ENCODE measurements at places on chromosomes 1 and 21.

- no peak for DNase-seq
Observed at GRCh38 chr1:145729196-145729595, 9.9 kb downstream of the CD160 start.

DNA sequence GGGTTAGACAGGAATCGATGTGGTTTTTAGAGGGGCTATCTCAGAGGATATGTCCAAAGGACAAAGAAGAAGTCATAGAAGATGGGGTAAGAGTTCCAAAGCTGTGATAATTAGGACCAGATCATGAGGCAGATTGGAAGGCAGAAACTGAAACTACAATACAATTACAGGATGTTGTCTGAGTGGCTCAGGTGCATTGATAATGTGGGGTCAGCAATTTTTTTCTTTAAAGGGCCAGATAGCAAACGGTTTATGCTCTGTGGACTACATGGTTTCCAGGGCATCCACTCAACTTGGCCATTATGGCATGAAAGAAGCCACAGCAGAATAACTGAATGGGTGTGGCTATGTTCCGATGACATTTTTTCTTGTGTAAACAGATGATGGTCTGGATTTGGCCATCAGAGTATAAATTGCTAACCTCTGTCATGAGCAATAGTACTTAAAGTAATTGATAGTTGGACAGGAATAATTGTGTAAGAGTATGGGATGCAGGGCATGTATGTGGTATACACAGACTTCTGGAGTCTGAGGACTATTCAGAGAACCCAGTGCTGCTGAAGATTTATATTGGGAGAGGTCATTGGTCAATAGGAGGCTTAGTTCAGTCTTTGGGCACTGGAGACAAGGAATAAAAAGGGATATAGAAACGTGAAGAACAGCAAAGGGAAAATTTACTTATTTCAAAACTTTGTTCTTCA lies 198.4 kb upstream of the ADGRL4 start:
- DNase-seq: no peak

DNA sequence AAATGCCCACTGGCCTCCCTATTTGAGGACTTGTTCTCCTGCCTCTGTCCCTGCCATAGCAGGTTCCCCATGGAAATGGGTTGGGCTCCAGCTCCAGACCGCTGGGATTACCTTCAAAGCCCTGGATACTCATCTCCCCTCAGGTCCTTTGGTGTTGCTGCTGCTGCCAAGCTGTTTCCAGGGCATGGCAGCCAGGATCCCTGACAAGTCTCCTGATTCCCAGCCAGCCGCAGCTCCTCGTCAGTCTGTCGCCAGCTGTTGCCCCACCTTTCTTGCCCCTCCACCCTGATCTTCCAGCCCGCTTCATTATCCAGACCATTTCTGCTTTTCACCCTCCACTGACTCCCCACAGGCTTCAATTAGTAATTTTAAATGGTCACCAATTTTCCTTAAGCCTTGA lies 68.3 kb upstream of the KCND3 start:
- DNase-seq: no peak

- DNase-seq: no peak
Observed at GRCh38 chr1:203913073-203913521, 51.7 kb downstream of the SNRPE start.

- no peak for DNase-seq
Observed at GRCh38 chr21:41052820-41053555, 115.0 kb upstream of the BACE2 start.

All from NK-92 treated with Interleukin-12 subunit alpha and Interleukin-12 subunit beta, amount 100 ng/mL, for 24 hours (cell line).